Tongue (tissue), 3 donors: ENCODE measurements at places on chromosomes 6 and 20. TPM values are rescaled to one million over a fixed set of nuclear protein-coding genes. Genes with fewer than 3 reads are reported as not detected.

MYCT1 gene
- 26.0 TPM for total RNA-seq

PRDM13 gene
- not detected for total RNA-seq

GRCh38 chr20:45892828-45893500 lies 1.8 kb downstream of the CTSA start:
- DNase-seq, result no peak

THBD gene
- total RNA-seq, result 26.6 TPM

- DNase-seq, result peak; percentile 10
Observed at GRCh38 chr6:23181356-23182110, 612.2 kb downstream of the HDGFL1 start.
